ENCODE measurements at places on chromosomes 2 and 18.

DNA sequence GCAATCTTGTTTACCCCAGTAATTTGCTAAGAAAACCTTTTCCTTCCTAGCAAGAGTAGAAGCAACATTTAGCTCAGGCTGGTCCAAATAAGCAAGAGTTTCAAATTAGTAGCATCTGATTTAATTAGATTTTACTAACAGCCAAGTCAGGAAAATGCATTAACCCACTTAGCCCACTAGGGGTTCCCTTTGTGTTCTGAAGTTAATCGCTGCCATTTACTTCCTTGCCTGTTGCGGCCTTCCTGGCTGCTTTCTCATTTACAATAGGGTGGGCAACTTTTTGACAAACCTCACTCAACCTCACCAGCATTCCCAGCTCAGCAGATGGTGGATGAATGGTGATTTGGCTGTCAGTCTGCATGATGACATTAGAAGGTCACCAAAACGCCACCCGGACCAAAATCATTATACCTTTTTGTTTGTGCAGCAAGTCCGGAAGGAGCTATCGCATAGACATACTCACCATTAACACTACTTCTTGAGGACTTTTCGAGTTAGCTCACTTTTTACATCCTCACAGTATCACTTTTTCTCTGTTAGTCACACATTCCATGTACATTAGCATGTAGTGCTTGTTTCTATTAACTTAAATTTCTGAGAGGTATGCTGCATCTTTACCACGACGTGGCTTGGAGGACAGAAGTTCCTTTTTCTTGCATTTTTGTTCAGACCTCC is 101.5 kb upstream of the SETBP1 start:
- no peak for DNase-seq

GRCh38 chr2:98547092-98547790 is 61.1 kb downstream of the COA5 start:
- DNase-seq: no peak

GRCh38 chr2:22521620-22522019 is 863.4 kb upstream of the KLHL29 start:
- no peak for DNase-seq

DNA sequence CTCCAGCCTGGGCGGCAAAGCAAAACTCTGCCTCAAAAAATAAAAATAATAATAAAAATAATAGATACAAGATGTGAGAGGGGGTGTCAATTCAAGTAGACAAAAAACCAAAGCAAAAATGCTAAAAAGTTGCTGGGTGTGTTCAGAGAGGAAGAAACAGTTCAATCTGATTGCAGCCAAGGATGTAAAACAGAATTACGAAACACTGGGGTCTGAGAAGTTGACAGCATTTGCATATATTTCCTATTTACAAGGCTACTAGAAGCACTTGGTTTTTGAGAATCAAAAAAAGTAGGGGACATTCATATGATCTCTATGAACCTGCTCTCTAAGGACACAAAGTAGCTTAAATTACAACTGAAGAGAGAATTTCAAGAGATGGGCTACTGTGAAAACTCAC is 7.6 kb downstream of the TRIP12 start:
- DNase-seq: no peak

- peak; percentile 59 for DNase-seq
Measured at GRCh38 chr2:165911231-165911630, 42.3 kb downstream of the TTC21B start.

DNA sequence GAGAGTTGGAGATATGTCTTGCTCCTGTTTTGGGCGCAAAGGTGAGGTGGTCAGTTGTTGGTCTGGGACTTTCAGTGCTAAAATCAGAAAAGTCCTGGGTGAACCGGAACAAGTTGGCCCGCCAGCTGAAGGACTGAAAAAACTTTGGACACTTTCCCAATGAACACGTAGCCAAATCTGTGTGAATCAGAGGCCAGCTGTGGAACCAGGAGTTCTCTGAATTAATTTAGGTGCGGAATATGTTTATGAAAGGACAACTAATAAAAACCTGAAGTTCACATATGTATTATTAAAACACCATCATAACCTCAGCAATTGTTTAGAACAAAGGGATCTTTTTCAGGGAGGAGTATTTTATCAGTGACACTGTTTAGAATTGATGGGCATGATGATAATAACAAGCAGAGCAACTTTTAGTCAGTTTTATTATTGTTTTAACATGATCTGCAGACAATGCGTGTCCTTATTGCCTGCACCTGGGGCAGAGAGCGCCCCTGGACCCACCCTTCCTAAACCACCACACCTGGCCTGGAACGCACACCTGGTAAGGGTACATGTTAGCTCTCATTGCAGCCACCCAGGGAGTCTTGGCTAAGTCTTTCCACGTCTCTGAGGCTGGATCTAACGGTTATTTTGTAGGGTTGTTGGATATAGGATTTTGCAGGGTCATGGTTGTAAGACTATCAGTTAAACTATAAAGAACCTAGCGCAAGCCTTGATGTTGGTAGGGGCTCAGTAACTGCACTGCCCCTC is 9.9 kb upstream of the ODC1 start:
- no peak for DNase-seq

- no peak for DNase-seq
Measured at GRCh38 chr2:150690261-150690660, 202.8 kb upstream of the RND3 start.

DNA sequence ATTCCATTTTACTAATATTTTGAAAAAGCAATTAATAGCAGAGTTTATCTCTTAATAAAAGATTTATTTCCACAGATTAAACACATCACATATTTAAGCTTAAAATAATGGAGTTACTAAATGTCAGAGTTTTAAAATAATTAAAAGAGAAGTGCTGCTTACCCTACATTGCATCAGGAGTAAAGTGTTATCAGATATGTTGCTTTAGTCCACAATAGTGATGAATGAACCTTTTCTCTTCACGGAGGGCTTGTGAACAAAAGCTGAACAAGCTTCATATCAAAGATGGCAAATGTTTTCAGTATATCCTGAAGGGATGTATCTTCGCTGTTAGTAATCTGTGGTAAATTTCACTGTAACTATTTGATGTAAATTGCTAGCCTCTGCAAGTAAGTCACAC is 69.4 kb upstream of the TTC27 start:
- DNase-seq: no peak

GRCh38 chr2:84939426-84940087 is 31.4 kb upstream of the KCMF1 start:
- DNase-seq: no peak

DNA sequence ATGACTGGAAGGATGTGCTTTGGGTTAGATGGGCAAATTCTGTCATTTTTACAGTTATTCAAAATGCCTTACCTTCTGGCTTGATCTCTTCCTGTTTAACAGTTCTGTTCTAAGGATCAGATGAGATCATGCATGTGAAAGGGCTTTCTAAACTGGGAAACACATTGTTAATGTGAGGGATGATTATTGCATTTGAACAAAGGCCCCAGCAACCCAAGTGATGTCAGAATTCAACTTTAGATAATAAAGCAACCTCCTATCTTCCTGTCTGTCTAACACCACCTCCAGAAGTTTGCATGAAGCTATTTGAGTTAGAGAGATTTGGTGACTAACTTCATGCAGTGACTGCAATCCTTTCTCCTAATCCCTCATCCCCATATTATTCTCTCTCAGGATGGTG is 77.8 kb upstream of the B3GNT2 start:
- no peak for DNase-seq

GRCh38 chr18:60248336-60249330 is 123.9 kb downstream of the MC4R start:
- no peak for DNase-seq

GRCh38 chr2:100513650-100514049 is 43.4 kb downstream of the NMS start:
- DNase-seq: no peak

DNA sequence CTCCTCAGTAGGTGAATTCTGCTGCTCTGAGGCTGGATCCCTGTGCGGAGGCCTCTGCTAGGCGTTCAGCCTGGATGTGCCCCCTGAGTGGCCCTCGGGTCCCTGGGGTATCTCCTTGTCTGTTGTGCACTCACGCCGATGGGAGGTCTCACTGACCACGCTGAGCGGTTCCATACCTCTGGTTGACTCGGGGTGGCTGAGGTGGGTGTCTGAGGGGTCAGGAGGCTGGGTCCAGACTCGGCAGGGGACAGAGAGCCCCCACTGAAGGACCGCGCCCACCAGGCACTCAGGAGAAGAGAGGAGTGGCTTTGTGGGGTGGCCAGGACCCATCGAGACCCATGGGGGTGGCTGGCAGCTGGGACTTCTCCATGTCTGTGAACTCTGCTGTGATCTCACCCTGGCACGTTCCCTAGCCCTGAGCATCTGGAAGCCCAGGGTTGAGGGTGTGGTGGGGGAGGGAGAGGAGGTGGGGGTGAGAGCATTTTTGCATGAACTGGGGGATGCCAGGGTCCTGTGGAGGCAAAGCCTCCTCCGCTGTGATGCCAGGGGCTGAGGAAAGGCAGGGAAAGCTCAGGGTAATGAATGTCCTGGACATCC is 53.7 kb downstream of the TWIST2 start:
- no peak for DNase-seq

DNA sequence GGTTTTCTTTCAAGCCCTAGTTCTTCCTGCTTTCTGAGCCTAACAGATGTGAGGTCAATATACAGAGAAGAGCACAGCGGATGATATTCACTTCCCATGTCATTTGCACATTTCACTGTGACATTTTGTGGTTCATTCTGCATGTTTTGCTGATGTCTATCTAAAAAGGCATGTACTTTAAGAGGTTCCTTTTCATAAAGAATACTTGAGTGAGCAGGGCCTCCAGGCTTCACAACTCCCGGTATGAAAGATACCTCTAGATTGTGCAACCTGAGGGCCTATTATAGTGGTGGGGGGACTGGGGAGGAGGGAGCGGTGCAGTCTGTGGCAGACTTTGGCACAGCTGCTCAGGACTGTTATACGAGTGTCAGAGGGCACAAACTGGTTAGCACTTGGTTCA is 54.6 kb downstream of the CPO start:
- DNase-seq: no peak

DNA sequence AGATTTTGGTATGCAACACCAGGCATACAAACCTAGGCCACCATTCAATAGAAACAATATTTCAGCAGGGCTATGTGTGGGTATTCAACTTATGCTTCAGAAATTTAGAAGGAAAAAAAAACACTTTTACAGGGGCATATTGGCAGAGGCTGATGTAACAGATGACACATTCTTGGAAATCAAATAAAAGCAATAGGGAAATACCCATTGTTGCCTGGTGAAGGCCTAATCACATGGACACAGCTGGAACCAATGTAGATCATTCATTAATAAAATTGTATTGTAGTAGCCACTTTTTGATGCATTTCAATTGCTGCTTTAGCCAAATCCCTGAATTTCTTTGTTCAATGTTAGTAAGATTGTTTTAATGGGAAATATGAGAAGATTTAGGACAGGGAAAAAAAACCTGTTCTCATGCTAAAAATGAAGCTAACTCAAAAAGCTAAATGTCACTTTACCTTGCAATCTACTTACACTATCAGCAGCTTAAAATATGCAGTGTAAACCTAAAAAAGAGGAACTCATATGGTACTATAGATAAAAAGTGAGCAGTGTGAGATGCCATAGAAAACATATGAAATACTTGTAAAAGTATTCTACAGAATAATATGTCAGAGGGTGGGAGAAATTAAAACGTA is 289.4 kb downstream of the ZEB2 start:
- DNase-seq: no peak

- no peak for DNase-seq
Measured at GRCh38 chr2:201785135-201785534, 4.4 kb upstream of the ALS2 start.

DNA sequence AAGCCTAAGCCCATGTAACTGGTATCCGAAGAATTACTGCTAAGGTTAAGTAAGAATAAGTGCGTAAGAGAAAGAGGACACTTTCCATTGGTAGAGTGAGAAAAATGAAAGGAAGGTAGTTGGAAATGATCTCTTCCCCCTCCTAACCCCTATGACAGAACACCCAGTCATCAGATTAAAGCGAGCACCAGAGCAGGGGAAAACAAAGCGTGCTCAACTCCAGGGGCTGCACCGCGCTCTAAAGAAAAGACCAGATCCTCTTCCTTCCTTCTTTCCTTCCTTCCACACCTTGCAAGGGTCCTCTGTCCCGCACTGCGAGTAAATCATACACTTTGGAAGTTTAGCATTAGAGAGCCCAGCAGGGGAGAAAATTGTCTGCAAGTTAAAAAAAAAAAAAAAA is 971 bp upstream of the CDH7 start:
- DNase-seq: no peak

GRCh38 chr2:187525163-187525900 is 28.9 kb downstream of the TFPI start:
- DNase-seq: no peak

DNA sequence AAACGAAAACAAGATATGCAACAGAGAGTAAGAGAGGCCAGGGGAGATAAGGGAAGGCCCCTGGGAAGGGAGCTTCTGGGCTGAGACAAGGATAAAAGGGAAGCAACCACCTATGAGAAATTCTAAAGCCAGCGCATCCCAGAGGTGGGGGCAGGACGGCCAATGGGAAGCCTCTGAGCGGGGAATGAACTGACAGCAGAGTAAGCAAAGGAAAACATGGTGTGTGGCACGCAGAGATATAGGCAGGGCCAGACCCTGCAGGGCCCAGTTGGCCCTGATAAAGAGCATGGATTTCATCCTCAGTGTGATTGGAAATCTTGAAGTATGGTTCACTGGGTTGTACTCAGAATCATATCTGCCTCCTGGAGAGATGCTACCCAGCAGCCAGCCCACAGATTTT is 78.7 kb downstream of the IRS1 start:
- DNase-seq: no peak

DNA sequence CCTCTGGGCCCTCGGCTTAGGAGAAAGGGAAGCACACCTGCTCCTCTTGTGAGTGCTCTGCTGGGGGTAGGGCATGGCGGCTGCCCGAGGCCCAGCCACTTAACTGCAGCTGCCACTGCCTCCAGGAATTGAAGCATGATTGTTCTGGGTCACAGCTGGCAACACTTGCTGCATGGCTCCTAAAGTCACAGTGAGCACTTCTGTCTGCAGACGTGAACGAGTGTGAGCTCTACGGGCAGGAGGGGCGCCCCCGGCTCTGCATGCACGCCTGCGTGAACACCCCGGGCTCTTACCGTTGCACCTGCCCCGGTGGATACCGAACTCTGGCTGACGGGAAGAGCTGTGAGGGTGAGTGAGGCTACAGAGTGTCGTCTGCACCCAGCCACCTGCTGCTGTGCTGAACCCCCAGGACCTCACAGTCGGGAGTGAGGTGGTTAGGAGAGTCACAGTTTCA is 44.4 kb downstream of the FBLN7 start:
- no peak for DNase-seq

GRCh38 chr2:143574069-143574468 is 444.9 kb downstream of the ARHGAP15 start:
- DNase-seq: no peak

GRCh38 chr2:125254010-125254409 is 1228.9 kb downstream of the CNTNAP5 start:
- no peak for DNase-seq

DNA sequence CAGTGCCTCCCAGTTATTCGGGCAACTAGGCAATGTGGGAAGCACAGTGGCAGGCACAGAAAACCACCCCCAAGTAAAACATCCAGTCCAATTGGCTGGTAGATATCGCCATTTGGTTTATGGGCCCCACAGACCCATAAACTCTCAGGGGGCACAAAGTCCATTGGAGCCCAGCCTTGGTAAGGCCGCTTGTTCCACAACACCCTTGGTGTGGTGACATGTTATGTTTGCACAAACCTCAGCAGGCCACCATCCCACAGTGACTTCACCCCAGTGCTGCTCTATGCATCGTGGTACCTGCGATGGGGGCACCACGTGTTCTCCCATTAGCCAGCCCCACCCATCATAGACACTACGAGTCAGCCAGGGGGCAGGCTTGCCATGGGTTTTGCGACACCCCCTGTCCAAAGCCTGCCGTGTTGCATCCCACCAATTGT is 18.5 kb downstream of the PHOSPHO2 start:
- no peak for DNase-seq

Measured in AG04449 (cell line).